ENCODE measurements at places on chromosomes 1 and 21.

- no peak for DNase-seq
Observed at GRCh38 chr1:67722292-67722944, 37.4 kb downstream of the GADD45A start.

DNA sequence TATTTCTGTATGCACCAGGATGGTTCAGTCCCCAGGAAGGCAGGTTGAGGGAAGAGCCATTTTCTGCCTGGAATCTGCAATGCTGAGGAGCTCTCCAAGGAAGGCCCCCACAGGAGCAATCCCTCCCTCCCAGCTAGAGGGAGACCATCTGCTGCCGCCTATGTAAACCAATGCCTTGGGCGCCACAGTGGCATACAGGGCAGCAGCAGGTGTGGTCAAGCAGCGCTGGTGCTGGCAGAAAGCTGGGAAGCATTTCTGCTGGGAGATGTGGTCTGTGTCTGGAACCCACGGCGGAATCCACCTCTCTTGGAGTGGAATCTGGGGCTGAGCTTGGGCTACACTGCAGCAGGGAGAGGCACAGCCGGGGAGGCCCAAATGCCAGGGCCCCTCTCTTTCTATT lies 283.3 kb downstream of the RRAGC start:
- DNase-seq = no peak

DNA sequence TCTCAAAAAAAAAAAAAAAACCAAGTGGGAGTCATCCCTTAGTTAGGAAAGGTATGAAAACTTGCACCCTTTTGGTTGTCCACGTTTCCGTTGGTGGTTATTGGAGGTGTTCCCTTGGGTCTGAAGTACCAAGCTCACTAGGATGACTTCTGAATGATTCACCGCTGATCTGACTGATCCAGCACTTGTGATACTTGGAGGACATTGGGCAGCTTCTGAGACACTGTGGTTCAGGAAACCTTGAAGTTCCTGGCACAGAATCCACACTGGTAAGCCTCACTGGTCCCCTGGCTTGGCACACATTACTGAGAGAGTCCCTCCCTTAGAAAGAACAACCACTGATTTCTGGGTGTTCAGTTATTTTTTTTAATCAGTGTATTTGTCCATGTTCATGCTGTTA lies 91.9 kb downstream of the RYR2 start:
- DNase-seq = no peak

DNA sequence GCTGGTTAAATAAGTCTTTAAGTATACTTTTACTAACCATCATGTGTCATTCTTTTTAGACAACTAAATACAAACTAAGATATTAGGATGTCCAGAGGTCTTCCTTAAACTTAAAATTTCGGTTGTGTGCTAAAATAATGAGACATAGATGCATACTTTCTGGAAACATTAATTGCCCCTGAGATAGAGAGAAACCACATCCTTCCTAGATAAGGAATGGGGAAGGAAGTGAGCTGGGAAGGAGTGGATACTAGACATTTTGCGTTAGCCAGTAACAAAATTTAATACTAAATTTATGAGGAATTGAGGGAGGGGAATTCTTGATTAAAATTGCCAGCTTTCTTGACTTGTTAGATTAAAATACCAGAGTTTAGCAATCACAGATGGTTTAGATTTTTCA lies 37.1 kb upstream of the PTGS2 start:
- DNase-seq = no peak

GRCh38 chr1:225567789-225568188 lies 85.1 kb downstream of the ENAH start:
- no peak for DNase-seq

All from CD4-positive, alpha-beta T cell (primary cell).